ENCODE measurements at places on chromosomes 2 and 18.
A peak's percentile ranks its signal among the peaks of the same experiment; 100 is the strongest.

DNA sequence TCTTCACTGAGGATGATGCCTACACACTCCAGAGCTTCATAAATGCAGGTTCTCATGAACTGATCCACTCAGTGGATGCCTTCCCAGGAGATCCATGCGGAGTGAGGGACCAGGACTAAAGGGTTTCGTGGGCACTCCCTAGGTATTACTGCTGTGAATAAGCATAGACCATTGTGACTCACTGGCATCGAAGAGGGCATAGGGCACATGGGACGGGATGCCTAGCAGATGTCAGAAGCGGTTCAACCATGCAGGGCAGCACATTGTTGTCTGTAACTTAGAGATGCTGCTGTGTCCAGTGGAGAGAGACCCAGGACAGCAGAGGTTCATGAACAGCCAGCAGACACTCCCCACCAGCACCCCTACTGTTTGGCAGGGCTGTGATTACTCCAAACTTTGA is 17.2 kb downstream of the GKN2 start:
- no peak for DNase-seq

GRCh38 chr2:230784795-230785194 is 72.2 kb downstream of the CAB39 start:
- DNase-seq, result no peak

- DNase-seq, result no peak
Observed at GRCh38 chr2:5913711-5914395, 221.7 kb downstream of the SOX11 start.

GRCh38 chr18:61893309-61893970 is 633 bp upstream of the RNF152 start:
- DNase-seq, result no peak

GRCh38 chr18:4551001-4551360 is 95.9 kb upstream of the DLGAP1 start:
- DNase-seq, result no peak

DNA sequence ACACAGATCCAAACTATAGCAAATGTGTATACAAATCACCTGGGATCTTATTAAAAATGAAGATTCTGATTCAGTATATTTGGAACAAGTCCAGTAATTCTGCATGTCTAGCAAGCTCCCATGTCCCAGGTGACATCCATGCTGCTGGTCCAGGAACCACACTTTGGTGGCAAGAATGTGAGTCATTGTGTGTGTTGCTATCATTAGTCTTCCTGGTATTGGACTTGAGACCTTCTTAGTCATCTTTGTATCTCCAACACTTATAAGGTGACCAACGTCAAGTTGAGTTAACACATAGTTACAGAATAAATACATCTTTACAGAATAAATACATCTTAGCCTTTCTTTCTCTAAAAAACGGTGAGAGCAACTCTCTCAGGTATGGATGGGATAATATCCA is 107.9 kb upstream of the NDUFV2 start:
- no peak for DNase-seq

DNA sequence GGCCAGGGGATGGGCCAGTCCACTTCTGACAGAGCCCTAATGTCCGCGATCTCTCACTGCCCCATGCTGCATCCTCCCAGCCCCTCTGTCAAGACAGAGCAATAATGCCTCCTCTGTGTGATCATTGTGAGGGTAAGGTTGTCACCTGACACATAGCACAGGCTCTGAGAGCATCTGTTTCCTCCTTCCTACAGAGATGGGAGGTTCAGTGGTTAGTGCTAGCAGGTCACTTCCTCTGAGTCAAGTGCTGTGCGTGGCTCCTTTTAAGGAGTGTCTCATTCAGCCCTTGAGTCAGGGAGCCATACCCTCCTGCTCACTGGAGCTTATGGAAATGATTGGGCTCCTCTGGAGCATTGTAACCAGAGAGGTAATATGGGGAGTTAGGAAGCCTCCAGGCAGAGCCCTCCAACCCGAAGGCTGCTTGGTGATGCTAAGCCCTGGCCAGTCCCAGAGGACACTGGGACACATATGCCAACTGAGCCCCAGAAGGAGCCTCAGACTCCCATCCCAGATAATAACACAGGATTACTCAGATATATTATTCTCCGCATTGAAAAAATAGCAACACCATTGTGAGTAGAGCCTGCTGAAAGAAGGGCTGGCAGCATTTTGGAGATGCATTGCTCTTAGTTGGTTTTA is 189.0 kb downstream of the GALNT1 start:
- DNase-seq, result peak; percentile 33
